COR-L47 (cell line): ENCODE measurements at places on chromosomes 16 and 17.

- no peak for DNase-seq
Observed at GRCh38 chr17:58989629-58990028, 117.1 kb downstream of the TRIM37 start.

DNA sequence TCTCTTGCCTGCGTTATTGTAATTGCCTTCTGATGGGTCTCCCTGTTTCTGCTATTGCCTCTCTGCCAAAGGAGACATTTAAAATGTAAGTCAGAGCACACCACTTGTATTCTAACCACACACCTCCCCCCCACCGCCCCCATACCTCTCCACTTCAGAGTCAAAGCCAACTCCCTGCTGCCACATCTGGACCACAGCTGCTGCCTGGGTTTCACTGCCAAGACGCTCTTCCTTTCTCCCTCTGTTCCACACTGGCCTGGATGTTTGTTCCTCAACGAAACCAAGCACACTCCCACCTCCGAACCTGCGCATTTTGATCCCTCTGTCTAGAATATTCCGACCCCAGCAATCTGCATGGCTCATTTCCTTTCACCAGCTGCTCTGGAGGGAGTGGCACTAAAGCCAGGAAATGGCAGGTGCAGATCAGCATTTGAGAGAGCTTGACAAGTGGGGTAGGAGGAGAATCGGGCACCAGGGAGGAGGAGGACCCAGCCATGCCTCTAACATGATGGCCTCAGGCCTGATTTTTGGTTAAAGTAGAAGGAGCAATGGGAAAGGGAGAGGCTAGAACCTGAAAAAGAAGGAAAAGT is 92.4 kb upstream of the HS3ST2 start:
- DNase-seq, result no peak

DNA sequence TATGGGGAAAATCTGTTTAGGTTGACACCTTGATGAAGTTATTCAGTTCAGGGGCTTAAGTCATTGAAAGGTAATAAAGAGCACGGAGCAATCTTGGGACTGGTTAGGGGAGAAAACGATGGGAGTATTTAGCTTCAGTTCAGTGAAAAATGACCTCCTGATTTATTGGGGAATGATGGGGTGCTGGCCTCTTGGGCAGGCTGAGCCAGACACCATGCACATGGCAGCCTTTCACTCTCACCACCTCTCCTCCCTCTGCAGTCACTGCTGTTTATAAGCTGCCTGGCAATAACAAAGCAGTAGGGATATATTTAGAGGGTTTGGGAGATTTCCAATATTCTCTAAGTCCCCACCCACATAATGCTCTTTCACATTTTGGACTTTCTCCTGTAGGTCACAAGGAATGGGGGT is 140.5 kb upstream of the HS3ST2 start:
- DNase-seq, result no peak

DNA sequence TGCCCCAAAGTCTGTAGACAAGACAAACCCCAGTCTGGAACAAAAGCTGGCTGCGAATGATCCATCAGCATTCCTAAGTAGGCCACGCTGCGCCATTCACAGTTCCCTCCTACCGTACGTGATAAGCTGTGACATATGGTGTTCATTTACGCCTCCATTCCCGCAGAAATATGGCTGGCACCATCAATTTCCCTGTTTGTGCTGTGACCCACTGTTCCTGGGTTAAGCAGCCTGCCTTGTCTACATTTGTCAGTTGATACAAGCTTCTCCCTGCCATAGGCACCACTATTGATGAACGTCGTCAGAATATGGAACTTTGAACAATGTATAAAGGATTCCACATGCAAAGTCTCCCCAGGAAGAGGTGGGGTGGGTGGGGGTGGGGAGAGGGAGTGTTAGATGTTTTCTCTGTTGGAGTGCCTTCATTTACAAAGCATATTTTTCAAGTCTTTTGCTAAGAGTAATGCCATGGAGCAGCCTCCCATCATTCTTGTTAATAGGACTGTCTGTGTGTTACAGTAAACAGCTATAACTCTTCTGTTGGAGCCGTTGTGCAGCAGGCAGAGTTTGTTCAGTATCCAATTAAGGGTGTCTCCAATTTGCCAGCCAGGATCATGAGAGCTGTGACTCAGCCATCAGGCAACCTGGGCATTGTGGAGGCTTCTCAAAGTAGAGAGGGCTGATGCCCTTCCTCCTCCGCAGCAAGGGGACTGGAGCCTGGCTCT is 294.6 kb downstream of the TMEM114 start:
- DNase-seq, result no peak

DNA sequence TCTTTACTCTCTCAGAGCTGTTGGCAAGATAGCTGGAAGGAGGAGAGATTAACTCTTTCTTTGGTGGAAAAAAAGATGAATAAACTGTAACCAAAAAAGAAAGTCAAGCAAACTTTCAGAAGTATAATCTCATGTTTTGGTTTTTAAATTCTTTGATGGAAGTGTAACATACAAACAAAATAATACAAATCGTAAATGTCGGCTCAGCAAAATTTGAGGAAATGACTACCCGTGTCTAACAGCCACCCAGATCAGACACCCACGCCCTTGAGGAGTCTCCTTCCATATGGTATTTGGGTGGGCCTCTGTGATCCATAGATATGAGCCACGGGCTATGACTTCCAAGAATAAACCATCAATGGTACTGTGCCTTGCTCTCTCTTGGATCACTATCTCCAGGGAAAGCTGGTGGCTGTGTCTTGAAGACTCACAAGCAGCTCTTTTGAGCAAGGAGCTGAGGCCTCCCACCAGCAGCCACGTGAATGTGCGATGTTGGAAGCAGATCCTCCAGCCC is 9.6 kb upstream of the CD300C start:
- no peak for DNase-seq

- DNase-seq, result no peak
Observed at GRCh38 chr17:82235056-82235774, 6.4 kb downstream of the SLC16A3 start.

GRCh38 chr17:31830971-31831858 is 27.8 kb downstream of the COPRS start:
- no peak for DNase-seq

GRCh38 chr17:76727745-76728456 is 1.3 kb downstream of the METTL23 start:
- no peak for DNase-seq

DNA sequence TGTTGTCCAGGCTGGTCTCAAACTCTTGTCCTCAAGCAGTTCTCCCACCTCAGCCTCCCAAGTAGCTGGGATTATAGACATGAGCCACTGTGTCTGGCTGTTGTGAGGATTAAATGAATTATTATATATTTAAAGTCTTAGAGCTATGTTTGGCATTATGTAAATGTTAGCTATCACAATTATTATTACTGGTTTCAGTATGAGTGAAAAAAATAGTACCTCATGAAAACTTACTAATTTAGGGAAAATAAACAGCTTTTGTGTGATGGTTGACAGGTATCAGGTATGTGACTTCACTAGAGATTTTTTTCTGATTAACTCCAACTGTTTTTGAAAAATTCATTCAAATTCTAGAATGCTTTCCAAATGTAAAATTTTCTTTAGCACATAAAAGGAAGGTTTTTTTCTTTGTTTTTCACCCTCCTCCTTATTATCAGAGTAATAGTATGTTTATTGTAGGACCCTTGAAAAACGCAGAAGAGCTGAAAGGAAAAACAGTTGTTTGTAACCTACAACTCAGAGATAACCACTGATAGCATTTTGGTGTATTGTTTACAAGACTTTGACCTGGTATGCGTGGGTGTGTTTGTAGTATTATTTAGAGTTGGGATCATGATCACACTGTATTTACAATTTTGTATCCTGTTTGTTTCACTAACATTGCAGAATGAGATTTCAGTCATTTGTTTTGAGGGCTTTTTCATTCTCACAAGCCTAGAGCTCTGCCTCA is 13.2 kb downstream of the NLK start:
- no peak for DNase-seq

DNA sequence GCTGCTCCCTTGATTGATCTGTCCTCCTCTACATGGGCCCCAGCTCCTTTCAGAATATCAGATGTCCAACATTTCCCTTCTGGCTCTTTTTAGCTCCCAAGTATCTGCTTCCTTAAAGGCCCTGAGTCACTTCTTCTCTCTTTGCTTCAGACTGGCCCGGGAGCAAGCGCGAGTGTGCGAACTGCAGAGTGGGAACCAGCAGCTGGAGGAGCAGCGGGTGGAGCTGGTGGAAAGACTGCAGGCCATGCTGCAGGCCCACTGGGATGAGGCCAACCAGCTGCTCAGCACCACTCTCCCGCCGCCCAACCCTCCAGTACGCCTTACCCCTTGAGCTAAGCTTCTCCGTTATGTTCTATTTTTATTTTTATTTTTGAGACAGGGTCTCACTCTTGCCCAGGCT is 12.3 kb downstream of the CNTROB start:
- DNase-seq, result no peak

- no peak for DNase-seq
Observed at GRCh38 chr16:22683258-22683657, 130.7 kb upstream of the HS3ST2 start.

- no peak for DNase-seq
Observed at GRCh38 chr16:11073407-11073999, 129.1 kb downstream of the CLEC16A start.

DNA sequence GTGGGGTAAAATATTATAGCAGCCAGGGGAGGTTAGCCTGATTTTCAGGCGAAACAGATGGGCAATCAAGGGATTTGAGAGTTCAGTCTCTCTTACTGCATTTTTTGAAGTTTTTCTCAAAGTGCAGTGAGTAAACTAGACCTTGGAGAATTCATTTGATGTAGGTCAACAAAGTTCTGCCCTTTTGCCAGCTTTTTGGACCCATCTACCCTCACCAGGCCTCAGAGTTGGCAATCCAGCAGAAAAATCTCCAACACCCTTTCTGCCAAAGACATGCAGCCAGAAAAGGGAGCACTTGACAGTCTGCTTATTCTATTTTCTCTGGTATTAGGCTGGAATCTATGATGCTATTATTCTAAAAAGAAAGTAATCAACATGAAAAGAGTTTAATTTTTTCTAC is 162.2 kb upstream of the TOM1L1 start:
- DNase-seq, result no peak

GRCh38 chr17:12877953-12878669 is 88.8 kb downstream of the ARHGAP44 start:
- no peak for DNase-seq

DNA sequence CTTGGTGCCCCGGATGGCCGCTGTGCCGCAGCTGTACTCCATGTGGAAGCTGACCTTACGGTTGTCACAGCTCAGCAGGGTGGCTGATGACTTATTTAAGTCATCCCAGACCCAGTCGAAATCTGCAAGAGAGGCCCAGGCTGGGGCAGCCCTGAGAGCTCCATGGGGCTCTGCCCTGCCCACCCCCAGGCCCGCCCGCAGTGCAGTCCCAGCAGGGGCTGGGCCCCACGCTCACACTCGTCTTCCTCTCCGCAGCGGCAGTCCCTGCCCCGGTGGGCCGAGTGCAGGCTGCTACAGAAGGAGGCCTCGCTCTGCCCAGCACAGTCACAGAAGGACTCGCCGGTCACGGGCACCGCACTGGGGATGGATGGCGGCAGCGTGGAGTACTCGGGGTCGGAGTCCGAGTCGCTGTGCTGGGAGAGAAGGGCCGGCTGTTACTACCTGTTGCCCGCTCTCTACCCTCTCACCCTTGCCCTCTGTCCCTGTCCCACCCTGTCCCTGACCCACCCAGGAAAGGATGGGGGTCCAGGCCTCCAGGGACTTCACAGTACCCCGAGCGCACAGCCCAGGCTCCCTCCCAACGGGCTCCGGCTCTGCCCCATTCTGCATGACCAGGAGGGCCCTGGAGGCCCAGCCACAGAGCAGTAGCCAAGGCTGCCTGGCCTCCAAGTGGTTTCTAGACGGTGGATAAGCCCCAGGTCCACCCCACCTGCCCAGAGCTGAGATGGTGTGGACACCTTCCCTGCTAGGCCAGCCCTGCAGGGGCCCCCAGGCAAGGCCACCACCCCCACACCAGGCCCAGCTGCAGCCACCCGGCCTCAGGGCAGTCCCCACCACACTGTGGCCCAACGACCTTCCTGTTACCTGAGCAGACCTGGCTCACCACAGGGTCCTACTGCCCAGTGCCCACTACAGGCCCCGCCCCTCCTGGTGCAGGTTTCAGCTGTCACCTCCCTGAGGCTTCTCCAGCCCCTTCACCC is 3.9 kb downstream of the SPSB3 start:
- DNase-seq, result no peak

DNA sequence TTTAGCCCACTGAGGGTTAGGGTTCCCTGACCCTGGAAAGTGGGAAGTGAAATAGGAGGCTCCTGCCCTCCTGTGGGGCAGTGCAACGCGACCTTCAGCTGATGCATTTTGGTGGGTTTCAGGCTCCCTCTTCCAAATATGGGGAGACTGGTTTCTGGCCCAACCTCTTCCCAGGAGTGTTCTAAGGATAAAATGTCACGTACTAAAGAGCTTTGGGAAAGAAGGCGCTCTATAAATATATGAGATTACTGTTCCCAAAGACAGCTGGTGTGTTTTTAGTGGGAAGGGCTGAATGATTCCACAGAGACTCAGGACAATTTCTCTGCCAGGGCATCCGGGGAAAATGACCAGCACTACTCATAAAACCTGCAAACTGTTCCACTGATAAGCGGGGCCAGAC is 9.8 kb downstream of the SLC35B1 start:
- DNase-seq, result no peak

GRCh38 chr16:48612611-48613010 is 2.6 kb upstream of the N4BP1 start:
- DNase-seq, result no peak

- no peak for DNase-seq
Observed at GRCh38 chr17:17200311-17200710, 5.8 kb downstream of the PLD6 start.

GRCh38 chr16:27114006-27114405 is 47.3 kb downstream of the C16orf82 start:
- DNase-seq, result no peak

- DNase-seq, result no peak
Observed at GRCh38 chr17:78919861-78920450, 5.2 kb downstream of the TIMP2 start.

GRCh38 chr16:9772526-9773225 is 409.6 kb downstream of the GRIN2A start:
- no peak for DNase-seq

GRCh38 chr16:11604783-11605563 is 18.3 kb upstream of the LITAF start:
- no peak for DNase-seq

DNA sequence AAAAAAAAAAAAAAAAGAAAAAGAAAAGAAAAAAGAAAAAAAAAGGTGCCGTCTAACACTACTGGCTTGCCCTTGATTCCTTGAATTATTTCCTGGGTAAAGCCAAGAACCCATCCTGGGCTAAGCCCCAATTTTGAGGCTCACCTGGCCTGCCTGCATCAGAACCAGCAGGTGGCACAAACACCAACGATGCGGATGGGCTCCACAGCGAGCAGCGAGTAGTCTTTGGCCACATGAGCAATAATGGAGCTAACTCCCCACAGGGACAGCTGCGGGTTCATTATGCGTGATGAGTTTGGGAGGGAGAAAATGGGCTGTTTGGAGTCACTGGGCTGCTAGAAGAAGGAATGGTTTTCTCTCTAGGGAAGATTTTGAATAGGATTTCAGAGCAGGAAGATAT is 91.1 kb downstream of the ASIC2 start:
- no peak for DNase-seq
